ENCODE measurements at places on chromosomes 1 and 21.

DNA sequence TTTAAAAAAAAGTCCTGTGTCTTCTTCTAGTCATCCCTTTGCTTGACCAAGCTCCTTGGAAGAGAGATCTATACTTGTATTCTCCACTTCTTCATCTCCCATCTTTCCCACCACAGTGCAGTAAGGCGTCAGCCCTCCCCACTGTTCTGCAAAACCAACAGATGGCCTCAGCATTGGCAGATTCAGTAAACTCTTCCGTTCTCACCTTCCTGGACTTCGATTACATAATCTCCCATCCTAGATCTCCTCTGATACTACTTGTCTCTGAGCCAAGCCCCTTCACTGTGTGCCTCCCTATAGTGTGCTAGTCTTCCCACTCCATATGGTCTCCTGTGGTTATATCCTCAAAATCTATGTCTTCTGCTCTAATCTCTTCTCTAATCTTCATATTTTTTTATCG is 1.6 kb upstream of the COLGALT2 start:
- no peak for DNase-seq

- DNase-seq = no peak
Measured at GRCh38 chr1:61013189-61013945, 69.0 kb upstream of the NFIA start.

DNA sequence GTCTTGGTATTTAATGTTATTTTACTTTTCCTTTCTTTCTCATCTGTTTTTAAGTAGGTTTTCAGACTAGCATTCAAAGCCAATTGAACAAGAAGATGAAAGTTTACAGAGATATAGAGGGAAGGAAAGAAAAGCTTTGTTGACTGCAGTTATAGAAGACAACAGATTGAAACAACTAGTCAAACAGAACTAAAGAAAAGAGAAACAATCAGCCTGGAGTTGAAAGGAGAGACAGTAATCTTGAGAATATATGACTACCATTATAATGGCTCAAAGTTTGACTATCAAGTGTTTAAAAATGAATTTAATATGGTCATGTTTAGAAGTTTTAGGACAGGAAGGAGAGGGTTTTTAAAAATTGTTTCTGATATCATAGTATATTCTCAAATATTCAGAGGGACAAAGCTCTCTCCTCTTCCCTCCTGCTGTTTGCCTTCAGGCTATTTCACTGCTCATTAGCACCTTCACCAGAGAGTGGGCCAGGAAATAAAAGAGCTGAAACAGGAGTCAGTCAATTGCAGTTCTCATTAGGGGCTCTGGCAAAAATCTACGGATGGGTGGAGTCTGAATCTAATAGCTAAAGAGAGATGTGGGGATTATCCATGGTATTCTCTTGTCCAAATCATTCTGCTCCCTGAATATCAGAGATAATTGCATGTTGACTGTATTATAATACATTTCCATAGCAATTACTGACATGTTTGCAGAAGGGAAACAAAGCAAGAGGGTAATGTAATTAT is 577.8 kb downstream of the BRINP3 start:
- no peak for DNase-seq

- DNase-seq = no peak
Measured at GRCh38 chr1:248013229-248013710, at the start of gene OR2L5. TSS of gene OR2L5 (plus strand) at chr1:248013660. CDS start at chr1:248021948, 8,288 bp downstream.

- no peak for DNase-seq
Measured at GRCh38 chr1:13732971-13733667, 33.1 kb downstream of the PRDM2 start.

GRCh38 chr1:75188892-75189291 is 54.7 kb downstream of the LHX8 start:
- no peak for DNase-seq

DNA sequence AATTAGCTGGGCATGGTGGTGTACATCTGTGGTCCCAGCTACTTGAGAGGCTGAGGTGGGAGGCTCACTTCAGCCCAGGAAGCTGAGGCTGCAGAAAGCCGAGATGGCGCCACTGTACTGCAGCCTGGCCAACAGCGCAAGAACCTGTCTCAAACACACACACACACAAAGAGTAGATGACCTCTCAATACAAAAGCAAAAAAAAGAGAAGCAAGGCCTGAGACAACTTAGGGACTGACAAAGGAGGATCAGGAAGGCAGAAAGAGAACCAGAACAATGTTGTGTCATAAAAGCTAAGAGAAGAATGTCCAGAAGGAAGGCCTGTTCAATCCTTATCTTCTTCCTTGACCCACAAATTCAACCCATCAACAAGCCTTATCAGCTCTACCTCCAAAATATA is 18.5 kb downstream of the WASF2 start:
- no peak for DNase-seq

GRCh38 chr21:45014747-45015468 is 59.5 kb upstream of the ADARB1 start:
- no peak for DNase-seq

DNA sequence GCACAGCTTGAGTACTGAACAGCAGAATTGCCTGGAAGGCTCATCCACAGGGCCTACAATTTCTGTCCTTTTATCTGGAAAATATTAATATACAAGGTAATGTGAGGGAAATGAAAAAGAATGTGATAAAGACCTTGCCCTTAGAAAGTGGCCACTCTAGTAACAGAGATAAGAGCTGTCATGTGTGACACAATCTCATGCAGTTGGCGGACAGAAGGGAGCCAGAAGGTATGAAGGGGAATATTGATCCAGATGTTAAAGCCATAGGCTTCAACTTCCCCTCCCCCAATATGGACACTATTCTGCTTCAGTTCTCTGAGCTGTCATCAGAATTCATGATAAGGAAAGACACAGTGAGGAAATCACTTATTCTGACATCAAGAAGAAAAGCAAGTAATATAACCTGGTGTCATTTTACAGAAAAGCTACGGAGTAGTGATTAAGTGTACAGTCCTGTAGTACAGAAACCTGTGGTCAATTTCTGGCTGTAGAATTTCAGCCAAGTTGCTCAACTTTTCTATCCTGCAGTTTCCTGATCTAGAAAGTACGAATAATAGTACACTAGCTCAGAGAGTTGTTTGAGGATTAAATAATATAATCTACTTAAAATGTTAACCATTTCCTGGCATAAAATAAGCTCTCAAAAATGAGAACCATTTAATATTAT is 572.1 kb downstream of the DPYD start:
- DNase-seq = no peak

DNA sequence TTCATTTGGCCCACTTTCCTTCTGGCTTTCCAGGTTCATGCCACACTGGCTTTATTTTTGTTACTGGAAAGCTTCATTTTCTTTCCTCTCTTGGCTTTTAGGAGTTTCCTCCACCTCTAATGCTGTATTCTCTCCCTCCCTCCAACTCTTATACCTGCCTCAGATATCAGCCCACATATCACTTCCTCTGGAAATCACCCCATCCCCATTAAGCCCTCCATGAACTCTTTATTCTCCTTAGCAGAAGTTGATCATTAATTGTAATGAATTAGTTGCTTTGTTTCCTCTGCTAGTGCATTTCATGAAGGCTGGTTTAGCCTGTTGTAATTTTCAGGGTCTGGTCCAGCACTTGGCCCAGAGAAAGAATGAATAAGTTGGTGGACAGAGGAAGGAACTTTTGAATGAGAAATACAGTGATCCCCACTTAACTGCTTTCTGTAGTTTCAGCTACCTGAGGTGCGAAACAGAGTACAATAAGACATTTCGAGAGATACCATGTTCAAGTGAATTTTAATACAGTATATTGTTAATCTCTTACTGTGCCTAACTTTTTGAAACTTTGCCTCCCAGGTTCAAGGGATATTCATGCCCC is 1.7 kb downstream of the SOAT1 start:
- DNase-seq = no peak

DNA sequence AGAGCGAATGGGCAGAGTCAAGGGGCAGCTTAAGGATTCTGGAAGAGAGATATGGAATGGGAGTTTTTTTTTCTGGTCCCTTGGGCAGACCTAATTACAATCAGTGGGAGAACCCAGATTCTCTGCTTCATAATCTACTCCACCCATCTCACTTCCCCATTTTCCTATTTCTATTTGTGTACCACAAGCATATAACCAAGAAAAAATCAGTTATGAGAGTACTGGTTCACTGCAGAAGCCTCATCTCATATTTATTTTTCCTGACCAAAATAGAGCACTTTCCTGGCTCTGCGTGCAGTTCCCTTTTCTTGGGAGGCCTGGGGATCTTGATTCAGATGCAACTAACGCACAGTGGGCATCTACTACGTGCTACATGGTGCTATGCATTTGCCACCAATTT is 82.2 kb upstream of the SLFNL1 start:
- DNase-seq = no peak

DNA sequence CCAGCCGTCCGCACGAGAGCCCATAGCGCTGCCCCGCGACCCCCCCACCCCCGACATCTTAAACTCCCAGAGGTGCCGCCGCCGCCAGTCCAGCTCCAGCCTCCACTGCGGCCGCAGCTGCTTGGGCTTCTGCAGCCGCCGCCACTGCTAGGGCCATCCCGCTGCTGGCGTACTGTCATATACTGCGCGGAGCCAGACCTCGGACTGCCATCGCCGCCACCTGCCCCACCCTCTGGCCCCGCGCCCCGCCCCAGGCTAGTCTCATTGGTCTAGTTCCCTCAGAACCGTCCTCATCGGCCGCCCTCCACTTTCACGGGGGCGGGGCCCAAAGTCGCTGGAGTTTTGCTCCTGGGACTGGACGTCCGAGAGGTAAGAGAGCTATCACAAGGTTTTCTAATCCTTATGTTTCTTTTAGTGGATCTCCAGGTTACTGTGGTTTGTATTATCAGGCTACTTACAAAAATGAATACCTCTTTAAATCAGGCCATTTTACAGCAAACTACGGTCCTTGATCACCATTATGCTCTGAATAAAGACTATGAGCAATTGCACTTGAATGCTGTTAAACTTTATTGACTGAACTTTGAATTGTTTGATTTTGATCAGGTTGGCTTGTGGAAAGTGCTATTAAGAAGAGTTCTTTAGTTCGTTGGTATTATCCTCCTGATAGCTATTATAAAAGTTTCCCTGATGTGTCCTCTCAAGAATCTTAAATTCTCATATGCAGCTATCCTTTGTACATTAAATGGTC is 2.8 kb upstream of the CD1D start:
- DNase-seq = no peak

DNA sequence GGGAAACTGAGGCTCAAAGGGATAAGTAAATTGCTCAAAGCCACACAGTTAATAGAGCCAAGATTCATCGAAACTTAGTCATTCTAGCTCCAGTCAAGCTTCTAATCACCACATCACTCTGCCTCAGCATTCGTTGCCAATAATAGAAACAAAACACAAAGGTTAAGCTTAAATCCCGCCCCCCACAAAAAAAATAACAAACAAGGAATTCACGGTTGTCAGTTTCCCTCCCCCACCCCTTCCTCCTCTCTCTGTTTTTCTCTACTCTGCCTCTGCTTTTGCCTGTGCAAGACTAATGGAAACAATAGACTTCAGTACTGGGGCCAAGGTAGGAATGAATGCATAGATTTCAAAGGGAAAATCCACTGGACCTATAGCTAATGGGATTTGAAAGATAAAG is 70.7 kb upstream of the ZNF644 start:
- no peak for DNase-seq

- DNase-seq = no peak
Measured at GRCh38 chr21:36773117-36773516, 74.2 kb downstream of the SIM2 start.

- no peak for DNase-seq
Measured at GRCh38 chr21:26042181-26042876, 128.2 kb downstream of the APP start.

DNA sequence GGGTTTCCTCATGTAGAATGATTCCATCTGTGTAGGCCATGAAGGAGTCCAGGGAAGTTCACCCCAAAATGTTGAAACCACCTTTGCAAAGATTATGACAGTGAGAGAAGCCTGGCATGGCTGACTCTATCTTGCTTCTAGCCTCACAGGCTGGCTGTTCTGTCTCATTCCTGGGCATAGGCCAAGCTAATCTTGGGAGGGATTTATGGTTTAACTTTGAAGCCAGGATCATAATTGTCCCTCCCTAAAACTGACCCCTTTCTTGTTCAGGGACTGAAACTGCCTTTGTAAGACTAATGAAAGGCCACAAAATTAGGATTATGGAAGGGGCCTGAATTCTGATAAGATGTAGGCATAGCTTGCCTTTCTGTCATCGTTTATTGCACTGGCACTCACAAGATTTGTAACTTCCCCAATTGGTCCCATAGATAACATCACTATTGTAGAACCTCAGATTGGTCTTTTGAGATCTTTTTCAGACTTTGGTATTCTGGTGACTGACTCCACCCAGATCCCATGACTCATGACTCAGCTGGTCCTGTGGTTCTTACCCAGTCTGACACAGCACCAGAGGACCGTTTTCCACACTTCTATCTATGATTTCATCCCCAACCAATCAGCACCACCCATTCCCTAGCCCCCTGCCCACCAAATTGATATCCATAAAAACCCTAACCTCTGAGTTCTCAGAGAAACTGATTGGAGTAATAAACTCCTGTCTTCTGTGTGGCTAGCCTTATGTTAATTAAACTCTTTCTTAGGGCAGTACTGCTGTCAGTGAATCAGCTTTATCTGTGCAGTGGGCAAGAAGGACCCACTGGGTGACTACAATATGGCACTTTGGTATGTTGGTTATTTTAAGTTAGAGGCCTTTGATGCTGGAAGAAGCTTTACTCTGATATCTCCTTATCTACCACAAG is 13.6 kb upstream of the LAMTOR5 start:
- no peak for DNase-seq

DNA sequence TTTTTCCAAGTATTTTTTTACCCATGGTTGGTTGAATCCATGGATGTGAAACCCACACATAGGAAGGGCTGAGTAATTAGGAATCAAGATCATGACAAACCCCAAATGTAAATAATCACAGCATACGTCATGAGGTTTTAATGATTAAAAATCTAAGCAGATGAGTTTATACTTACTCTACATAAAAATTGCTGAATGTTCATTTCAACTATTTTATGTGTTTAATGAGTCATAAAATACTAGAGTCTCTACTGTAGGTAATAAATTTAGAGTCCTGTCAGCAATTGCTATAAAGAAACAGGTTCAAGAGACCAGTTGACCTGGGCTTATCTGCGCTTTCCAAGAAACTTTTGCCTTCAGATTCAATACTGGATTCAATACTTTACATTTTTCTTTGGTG is 18.2 kb downstream of the CTH start:
- no peak for DNase-seq

DNA sequence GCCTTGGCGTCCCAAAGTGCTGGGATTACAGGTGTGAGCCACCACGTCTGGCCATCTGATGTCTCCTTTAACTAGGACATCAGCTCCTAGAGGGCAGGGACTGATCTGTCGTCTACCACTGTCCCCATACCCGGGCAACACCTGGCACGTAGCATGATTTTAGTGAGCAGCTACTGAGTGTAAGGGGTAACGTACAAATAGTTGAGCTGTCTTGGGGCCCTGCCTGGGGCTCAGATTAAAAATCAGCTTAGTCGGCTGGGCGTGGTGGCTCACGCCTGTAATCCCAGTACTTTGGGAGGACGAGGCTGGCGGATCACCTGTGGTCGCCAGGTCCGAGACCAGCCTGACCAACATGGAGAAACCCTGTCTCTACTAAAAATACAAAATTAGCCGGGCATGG is 1.8 kb downstream of the SRM start:
- DNase-seq = no peak

Measured in stimulated activated CD4-positive, alpha-beta T cell treated with anti-CD3 and anti-CD28 coated beads, Interleukin-1b, Interleukin-23, amount 100 ng/mL, for 24 hours (primary cell).